ENCODE measurements at places on chromosomes 4 and X.

GRCh38 chr4:84849051-84849640 is 117.3 kb downstream of the WDFY3 start:
- DNase-seq, result no peak

GRCh38 chr4:111393781-111394180 is 751.5 kb upstream of the FAM241A start:
- no peak for DNase-seq

DNA sequence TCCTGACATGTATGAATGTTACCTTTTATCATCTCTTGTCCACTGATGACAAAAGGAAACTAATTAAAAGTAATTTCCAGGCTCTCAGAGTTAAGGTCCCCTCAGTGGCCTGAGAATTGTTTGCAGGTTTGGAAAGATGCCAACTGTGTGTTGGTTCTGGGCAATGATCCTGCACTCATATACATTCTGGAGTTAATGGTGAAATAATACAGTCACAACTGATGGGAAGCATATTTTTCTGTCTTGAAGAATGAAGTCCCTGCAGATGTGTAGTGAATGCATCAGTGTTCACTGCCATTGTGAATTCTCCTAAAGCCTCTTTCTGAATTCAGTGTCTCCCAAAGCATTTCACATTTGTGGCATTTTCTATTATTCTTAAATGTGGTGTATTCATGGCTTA is 238.1 kb upstream of the PPP1R2C start:
- DNase-seq, result no peak

DNA sequence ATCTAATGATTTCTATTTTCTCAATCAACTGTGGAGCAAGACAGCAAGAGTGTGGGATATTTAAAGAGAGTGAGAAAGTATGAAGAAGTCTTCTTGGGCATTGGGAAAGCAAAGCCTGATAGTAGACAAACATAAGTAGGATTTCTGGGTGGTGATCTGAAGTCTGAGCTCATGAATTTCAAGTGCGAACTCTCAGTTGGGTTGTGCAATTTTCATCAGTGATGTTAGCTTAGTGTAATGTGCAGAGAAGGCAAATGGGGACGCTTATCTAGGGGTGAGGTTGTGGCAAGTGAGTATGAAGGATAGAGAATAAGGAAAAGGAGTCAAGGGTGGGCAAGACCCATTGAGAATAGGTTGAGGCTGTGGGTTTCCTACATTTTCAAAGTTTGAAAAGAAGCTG is 23.7 kb downstream of the VGLL1 start:
- DNase-seq, result no peak

GRCh38 chr4:169243825-169244609 is 26.7 kb downstream of the SH3RF1 start:
- DNase-seq, result no peak

- DNase-seq, result no peak
Measured at GRCh38 chr4:73744203-73744602, 3.8 kb downstream of the CXCL8 start.

GRCh38 chrX:50698944-50699343 is 115.0 kb downstream of the SHROOM4 start:
- no peak for DNase-seq

- DNase-seq, result no peak
Measured at GRCh38 chr4:169571435-169571834, 40.9 kb downstream of the NEK1 start.

DNA sequence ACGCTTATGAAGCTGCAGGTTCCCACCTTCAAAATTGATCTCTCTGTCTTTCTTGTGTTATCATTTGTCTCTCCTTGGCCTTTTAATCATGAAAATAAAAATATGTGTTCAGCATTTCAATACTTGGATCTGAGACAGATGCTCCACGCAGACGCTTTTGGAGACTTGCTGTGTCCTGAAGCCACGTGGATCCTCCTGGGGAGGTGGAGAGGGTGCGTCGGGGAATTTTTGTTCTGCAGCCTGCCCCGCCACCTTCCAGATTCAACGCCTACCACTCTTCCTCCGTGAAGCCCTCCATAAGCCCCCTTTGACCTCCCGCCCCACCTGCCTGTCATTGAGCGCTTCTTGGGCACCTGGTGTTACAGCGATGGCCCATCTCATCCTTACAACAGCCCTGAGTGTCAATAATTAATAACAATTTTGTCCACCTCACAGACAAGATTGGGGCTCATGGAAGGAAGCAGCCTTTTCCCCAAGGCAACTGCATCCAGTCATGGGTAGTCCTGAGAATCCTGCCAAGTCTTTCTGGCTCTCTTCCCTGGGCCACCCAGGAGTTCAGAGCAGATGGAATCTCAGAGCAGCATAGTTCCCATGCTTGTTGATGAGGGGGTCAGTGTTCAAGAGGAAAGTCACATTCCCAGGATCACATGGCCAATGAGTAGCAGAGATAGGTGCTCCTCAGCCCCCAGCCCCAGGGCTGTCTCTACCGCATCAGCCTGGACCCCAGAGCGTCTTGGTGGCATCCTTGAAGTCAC is 172.6 kb upstream of the PSAPL1 start:
- no peak for DNase-seq

GRCh38 chr4:183757060-183757459 is 98.0 kb downstream of the TRAPPC11 start:
- DNase-seq, result no peak

- no peak for DNase-seq
Measured at GRCh38 chr4:915595-915994, 16.5 kb downstream of the GAK start.

GRCh38 chrX:80423744-80424143 is 3.5 kb downstream of the TENT5D start:
- no peak for DNase-seq

- DNase-seq, result no peak
Measured at GRCh38 chr4:85391071-85391470, 83.9 kb upstream of the ARHGAP24 start.

DNA sequence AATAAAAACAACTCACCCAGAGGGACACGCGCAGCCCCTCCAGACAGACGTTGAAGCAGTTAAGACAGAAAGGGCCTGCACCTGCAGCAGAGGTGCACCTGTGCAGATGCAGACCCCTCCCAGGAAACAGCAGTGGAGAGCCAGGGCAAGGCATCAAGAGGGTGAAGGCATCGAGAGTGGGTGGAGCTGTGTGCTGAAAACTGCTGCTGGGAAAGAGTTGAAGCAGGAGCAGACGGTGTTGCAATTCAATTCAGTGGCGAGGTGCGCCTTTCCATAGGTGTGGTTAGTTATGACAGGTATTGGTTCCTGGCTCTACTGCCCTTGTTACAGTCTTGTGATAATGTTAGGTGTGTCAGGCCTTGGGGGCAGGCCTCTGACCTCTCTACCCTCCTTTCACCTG is 16.7 kb downstream of the LETM1 start:
- DNase-seq, result no peak

- DNase-seq, result no peak
Measured at GRCh38 chr4:40185830-40186664, 10.8 kb upstream of the RHOH start.

- DNase-seq, result no peak
Measured at GRCh38 chr4:159395693-159396092, 292.8 kb downstream of the RAPGEF2 start.

GRCh38 chr4:20904966-20905365 is 204.7 kb downstream of the PACRGL start:
- DNase-seq, result no peak

- DNase-seq, result no peak
Measured at GRCh38 chr4:173500841-173501591, 29.0 kb downstream of the HAND2 start.

GRCh38 chr4:105305019-105305836 is 158.6 kb downstream of the TET2 start:
- DNase-seq, result no peak

DNA sequence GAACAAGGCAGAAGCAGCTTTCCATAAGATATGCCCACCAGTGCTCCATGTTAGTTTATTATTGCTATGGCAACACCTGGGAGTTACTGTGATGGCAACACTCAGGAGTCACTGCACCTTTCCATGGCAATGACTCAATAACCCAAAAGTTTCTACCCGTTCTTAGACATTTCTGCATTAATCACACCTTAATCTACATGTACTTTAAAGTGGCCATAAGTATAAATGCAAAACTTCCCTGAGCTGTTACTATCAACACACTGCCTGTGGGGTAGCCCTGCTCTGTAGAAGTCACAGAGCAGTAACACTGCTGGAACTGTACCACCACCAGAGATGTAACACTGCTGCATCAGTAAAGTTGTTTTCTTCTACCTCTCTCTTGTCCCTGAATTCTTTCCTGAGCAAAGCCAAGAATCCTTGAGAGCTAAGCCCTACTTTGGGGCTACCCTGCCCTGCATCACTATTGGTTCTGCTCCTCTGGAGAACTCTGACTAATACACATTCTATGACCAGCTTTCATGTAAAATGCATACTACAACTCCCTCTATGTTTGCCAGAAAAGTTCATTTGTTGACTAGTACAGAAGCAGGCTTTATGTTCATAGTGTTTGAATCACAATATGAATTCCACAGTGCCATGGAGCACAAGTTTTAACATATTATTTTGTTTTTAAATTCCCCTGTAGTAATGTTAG is 43.5 kb upstream of the GPR174 start:
- DNase-seq, result no peak

DNA sequence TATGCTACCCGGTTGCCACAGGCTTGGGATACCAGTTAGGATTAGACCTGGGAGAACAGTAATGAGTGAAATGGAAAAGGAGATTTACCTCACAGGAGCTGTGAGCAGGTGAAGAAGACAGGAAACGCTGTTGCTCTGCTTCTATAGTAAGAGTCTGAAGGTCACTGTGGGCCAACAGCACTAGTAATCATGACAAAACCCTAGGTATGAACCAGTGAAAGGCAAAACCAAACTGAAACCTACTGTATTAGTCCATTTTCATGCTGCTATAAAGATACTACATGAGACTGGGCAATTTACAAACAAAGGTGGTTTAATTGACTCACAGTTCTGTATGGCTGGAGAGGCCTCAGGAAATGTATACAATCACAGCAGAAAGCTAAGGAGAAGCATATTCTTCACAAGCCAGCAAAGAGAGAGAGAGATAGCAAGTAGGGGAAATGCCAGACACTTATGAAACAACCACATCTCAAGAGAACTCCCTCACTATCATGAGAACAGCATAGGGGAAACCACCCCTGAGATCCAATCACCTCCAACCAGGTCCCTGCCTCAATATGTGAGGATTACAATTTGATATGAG is 736.7 kb upstream of the INTU start:
- no peak for DNase-seq

DNA sequence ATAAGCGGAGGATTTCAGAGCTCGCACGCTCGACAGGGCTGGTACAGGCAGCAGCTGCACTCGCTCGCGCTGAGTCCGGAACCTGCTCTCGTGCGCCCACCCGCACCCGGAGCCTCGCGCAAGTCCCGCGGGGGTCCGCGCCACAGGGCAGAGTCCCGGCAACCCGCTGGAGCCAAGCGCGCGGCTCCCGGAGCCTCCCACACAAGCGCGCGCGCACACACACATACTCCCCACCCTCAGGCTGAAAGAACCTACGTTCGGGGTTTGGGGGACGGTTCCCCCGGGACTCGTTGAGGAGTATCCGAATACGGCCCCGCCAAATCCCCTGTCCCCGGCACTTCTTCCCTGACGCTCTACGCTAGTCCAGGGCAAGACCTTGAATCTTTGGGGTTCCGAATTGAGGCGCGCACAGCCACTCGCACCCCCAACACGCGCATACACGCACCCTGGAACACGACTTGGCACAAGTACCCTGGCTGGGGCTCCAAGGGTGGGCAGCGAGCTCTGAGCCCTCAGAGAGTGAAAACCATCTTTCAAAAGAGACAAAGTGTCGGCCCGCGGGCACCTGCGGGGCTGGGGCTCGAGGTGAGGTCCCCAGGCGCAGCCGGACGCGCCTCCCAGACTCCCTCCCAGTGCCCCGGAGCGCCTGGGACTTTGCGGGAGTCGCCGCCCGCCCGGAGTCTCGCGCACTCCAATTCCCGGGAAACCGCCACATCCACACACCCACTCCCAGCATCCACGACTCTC is 952 bp downstream of the ANOS1 start:
- DNase-seq, result no peak

GRCh38 chr4:40316782-40317635 is 18.1 kb upstream of the CHRNA9 start:
- peak; percentile 53 for DNase-seq

DNA sequence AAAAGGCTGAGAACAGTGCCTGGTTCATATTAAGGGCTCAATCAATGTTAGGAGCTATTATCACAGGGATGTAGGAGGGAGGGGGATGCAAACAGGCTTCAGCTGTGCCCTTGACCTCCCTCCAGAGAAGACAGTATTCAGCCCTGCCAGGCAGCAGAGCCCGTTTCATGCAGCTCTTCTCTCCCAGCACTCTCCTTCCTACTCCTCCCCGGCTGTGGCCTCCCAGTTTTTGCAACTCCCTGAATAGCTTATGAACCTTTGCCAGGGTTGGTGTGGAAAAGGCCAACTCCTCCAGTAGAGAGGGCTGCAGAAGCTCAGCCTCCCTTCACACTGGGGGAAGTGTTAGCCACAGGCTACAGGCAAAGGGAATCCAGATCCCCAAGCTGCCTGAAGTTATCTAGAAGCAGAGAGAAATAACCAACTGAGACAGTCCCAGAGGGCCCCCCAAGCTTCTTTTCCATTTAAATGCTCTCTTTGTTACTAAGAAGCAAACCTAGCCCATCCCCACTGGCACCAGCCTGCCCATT is 31.7 kb upstream of the APLN start:
- DNase-seq, result no peak

DNA sequence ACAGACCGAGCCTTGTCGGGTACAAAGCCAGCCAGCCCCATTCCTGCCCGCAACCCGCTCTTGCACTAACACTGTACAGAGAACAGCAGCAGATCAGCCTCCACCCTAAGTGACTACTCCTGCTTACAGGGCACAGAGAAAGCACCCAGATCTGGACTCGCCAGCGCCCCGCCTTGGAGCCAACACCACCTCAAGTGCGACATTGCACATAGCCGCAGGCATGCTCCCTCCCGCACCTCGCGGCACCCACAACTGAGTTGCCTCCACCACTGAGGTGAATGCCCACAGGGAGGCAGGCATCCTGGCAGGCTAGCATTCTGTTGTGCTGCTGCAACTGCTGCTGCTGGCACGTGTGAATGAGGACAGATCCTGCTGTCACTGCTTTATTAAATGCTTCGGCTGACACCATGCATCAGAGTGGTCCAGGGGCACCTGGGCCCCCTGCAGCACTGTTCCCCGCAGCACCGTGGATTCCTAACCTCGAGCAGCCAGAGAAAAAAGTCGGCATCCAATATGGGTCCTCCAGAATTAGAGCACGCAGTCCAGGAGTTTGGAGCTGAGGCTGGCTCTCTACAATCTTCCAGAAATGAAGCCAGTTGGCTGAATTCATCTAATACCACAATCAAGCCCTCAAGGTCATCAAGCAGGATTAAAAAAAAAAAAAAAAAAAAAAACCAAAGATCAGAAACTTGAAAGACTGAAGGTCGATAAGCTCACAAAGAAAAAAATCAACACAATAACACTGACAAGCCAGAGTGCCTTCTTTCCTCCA is 352.9 kb downstream of the GASK1B start:
- DNase-seq, result no peak
